ENCODE measurements at places on chromosomes 7 and 10.

GRCh38 chr7:143978585-143978984 lies 21.5 kb upstream of the OR6B1 start:
- no peak for DNase-seq

DNA sequence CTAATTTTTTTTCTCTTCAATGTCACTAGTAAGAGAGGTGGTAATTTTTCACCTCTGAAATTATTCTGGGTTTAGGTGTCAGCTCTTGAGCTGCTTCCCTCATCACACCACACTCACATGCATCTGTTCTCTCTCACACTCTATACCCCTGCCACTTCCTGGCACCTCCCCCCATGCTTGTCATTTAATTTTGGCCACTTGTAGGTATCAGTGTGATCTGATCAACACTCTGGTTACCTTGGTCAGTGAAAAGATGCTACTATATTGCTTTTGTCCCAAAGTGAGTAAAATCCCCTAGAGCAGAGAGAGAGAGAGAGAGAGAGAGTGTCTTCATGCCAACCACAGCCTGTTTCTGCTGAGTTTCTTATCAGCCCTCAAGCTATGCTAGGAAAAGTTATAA lies 42.5 kb downstream of the STK17A start:
- DNase-seq = no peak

DNA sequence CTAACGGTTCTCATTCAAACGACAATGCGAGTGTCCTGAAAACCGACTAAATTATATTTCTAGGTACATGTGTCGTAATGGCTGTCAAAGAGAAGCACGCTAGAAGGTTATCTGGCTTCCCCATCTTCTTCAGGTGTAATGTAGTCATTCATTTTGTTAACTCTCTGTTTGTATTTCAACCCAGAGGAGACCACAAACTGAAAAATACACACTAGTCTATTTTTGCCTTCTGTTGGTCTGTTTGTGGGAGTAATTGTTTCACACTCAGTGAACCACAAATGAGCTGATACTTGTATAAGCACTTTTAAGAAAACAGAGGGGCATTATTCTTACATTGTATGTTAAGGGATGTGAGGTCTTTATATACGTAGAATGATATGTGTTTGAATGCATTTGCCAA lies 305.9 kb downstream of the GATA3 start:
- DNase-seq = no peak

DNA sequence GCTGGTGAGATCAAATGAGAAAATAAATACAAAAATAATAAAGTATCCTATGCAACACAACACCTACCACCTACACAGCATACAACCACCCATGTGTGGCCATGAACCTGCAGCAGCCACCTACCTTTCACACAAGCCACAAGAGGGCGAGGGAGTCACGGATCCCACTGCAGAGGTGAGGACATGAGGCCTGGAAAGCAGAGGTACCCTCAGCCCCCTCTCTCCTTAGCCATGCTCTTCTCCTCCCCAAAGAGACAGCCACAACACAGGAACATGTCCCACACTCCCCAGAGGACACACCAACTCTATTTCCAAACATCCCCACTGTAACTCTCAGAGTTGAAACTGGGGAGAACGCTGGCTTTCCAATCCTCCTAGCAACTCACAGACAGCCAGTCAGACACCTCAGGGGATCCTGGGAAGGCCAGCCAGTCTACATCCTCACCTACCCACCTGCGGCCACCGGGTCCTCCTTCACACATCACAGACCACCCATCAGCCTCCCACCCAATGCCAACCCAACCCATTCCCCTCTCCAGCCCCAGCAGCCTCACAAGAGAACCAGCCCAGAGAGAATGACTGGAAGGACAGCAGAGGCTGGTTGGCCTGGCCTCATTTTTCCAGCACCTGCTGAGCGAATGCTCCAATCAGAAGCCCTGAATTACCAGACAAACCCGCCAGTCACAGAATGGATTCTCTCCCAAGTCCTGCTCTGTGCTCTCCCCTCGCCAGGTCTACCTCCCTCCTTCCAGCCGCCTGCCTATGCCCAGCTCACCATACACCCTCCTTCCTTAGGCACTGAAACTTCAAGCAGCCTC lies 18.4 kb downstream of the DLG5 start:
- DNase-seq = no peak

DNA sequence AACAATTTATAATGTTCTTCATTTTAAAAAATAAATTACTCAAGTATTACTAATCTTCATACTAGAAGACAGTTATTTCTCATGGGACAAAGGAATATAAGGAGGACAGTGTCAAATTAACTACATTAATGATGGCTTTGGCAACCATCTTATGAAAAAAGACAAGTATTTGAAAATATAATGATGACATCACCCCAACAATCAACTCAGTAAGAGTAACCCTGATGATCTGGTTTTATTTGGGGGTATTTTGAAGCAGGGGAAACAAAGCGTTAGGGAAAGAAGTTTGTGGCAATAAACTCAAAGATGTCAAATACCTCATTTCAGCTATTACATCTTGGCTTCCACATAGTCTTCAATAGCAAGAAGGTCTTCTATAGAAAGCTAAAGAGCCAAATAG lies 29.0 kb upstream of the RELN start:
- no peak for DNase-seq

- no peak for DNase-seq
Observed at GRCh38 chr7:24756545-24757352, 515 bp downstream of the GSDME start.

GRCh38 chr7:129157651-129158050 lies 13.1 kb downstream of the TSPAN33 start:
- no peak for DNase-seq

DNA sequence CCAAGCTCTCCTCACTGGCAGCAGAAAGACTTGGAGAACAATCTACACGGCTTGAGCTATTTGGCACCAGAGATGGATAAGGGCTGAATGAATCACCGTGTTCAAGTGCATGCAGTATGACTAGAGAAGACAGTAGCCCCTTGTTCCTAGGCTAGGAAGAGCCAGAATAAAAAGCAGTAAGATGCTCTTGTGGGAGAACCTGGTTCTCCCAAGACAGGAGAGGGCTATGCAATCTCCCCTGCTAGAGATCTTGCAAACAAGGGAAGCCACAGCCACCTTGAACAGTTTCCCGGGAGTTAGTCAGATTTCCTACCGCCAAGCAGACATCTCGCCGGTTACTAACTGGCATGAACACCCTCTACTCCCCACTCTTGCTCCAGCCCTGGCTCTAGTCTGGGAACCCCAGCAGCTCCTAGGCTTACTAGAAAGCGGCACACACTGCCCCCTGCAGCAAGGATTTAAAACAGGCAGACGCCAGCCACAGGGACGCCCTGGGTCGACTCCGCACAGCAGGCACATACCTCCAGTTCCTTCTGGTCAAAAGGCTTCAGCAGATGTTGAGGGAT lies 107.3 kb downstream of the SMURF1 start:
- no peak for DNase-seq

DNA sequence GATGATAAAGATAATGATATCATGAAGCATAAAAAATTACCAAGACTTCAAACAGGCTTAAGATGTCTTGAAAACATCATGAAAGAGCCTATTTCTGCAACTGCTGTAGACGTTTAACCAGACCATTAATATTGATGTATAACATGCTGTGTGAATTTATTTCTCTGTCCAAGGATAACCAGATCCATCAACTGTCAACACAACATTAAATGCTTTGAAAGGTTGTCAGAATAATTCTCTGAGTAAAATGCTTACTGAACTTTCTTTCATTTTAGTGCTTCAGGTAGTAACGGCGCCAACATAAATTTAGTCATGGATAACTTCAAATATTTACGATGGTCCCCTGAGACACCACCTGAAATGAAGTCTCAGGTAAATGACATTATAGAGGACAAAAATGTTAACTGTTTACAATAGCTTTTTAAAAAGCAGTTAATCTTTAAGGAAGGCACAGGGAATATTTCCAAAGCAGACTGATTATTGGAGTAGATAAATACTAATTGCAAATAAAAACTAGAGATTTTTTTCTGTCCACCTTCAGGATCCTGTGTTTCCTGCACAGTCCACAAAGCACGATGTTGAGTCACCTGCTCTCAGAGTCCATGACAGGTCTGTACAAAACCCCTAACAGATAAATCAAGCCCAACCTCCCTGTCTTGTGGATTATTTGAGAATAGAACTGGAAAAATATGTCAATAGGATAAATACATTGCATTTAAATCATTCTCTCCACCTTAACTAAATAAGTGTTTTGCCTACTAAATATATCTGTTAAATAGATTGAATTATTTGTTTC lies 1213.2 kb downstream of the XPNPEP1 start:
- no peak for DNase-seq

DNA sequence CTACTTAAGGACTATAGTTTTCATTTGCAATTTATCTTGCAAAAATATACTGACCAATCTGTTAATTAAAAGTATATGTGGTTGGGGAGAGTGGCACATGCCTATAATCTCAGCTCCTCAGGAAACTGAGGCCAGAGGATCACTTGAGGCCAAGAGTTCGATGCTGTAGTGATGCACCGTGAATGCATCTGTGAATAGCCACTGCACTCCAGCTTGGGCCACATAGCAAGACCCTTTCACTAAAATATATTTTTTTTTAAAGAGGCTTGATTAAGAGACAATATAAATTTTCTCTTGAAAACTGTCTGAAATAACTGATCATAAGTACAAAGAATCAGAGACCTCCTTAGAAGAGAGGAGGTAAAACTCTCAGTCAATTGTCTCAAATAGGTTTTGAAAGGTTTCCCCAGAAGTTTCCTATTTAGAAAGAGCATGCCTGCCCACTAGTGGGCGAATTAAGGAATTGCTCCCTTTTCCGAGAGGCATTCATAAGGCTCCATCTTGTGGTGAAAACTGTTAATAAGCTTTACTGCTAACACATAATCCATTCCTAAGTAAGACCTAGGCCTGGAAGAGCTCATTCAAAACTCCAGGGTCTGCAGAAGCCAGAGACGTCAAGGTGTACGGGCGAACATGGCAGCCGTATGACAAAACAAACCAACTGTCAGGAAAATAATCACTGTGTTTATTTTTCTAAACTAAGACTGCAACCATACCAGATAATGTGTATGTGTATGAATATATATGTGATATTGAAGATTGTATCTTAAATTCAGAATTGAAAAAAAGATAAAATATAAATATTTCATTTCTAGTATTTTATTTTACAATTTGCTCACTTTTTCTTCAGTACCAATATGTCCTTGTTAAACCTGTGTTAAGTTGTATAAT lies 6.8 kb upstream of the TAS2R40 start:
- DNase-seq = peak; percentile 64

GRCh38 chr7:38574086-38574485 lies 57.1 kb downstream of the AMPH start:
- DNase-seq = no peak

GRCh38 chr7:11831736-11832495 lies at the start of gene THSD7A:
Gene THSD7A, minus strand, starts transcription at chr7:11832198. Its CDS starts 252 bp downstream, at chr7:11831946.
- DNase-seq = no peak

DNA sequence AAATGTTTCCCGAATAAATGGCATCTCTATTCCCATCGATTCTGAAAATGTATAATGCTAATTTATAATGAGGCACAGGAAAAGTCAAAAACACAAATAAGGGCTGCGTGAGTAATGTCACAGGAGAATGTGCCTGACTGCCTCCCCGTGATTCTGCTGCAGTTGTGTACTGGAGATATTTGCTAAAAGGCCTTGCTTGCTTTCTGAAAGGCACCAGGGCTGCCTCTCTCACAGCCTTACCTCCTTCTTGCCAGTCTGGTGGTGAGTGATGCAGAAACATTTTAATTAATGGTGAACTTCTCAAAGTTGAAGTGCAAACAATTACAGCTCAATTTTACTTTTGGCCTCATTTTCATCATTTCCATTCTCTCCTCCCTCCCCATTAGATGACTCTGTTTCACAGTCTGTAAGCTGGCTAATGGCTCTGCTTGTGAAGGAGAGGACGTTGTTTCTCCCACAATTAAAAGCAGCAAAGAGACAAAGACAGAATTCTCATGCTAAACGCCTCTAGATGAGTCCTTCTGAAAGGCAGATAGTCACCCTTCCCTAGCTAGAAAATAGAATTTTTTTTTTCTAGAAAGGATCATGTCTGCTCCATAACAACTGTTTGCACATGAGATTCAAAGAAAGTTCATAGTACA lies 377.6 kb downstream of the MDFIC start:
- no peak for DNase-seq

- no peak for DNase-seq
Observed at GRCh38 chr7:4996696-4997222, 37.8 kb upstream of the MMD2 start.

DNA sequence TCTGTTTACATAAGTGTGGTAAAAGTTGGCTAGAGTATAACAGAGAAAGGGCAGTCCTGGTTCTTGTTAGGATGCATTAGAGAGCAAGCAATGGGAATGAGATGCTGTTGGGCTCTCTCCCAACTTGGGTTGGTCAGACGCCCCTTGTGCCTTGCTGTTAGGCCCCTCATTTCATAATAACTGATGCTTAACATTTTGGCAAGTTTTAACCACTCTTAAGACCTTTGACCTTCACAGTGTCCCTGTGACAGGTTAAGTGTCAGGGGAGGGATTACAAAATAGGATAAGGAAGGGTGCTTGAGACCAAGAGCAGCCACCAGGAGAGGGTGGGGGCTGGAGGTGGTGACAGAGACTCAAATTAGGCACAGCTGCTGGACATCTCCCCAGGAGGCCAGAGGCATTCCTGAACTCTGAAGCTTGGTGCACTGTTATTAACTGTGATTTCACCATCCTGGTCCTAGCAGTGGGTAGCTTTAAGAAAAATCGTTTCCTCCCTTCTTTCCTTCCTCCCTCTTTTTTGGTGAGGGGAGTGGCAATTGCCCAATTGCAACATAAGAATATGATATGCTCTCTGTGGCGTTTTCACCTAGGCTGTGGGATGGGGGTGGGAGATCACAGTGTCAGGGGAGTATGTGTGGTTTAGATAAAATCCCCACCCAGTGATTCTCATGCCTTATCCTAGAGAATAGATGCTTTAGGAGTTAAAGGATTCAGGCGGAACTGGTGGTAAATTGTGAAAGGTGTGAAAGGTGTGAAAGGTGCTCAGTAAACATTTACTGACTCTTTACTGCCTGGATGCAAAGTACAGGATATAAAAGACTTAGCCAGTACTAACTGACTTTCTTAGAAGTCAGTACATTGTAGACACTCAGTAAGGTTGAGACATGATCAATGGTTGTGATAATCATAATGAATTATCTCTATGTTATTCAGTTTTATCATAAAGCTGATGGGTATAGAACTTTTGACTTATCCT lies 270.5 kb downstream of the BICC1 start:
- DNase-seq = no peak

GRCh38 chr7:20173828-20174227 lies 43.4 kb downstream of the MACC1 start:
- DNase-seq = no peak

DNA sequence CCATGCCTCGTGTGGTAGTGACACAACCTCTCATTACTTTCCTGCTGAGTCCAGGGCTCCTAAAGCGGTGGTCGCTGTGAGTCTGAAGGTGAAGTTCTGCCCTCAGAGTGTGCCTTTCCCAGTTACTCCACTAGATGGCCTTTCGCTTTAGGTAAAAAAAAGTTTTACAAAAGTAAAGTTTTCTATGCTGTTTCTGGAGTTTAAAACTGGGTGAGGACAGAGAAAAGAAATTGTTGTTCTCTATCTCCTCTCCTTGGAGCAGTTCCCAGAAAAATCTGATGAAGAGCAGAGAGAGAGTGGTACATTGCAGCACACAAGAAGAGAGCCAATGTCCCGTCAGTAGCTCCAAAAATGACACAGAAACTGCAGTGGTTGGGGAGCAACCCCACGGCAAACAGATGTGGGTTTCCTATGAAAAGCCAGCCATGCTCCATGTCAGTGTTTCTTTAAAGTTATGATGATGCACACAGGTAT lies 257.1 kb downstream of the GLI3 start:
- no peak for DNase-seq

Measured in GM12864 (cell line).